GM23338 (cell line): ENCODE measurements at places on chromosomes 1 and 21. TPM values are rescaled to one million over a fixed set of nuclear protein-coding genes. Genes with fewer than 3 reads are reported as not detected.

GRCh38 chr21:17782051-17782450, 37.1 kb downstream of the C21orf91 start:
- H3K27ac ChIP-seq = 0 out of 2 replicates have a peak overlapping the region, but pooled peaks have one; percentile 1
- H3K27me3 ChIP-seq = no peaks in the 10 kb centered on the region
- peaks cover 8% of the 10 kb centered on the region; the same call in 1 of the 2 replicates for H3K36me3 ChIP-seq

- no peaks in the 10 kb centered on the region for H3K36me3 ChIP-seq
- peaks cover 9% of the 10 kb centered on the region; the same call in 1 of the 2 replicates for H3K4me1 ChIP-seq
- no peak overlapping the region for H3K4me3 ChIP-seq
- no peaks in the 10 kb centered on the region for H3K27me3 ChIP-seq
- peak; percentile 37 for DNase-seq
These were observed 17.5 kb downstream of the NKAIN1 start for GRCh38 chr1:31222176-31222575.

DNA sequence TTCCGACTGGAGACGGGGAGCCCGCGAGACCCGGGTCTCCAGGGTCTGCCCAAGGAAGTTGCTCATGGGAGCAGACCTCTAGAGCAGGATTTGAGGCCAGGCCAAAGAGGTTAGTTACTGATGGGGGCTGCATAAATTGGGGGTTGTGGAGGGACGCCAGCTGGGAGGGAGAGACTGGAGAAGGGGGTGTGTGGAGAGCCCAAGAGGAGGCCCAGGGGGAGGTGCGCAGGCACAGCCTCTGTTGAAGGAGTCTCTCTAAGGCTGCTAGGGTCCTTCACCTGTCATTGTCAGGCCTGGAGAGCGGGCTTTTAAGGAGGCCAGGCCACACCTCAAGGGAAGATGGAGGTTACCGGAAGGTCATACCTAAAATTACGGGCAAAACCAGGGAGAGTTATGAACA, 363 bp downstream of the PLA2G5 start:
- no peak for DNase-seq
- no peak overlapping the region for H3K27ac ChIP-seq
- no peaks in the 10 kb centered on the region for H3K4me1 ChIP-seq
- no peaks in the 10 kb centered on the region for H3K27me3 ChIP-seq
- H3K36me3 ChIP-seq = no peaks in the 10 kb centered on the region; the same call in 1 of the 2 replicates
- H3K4me3 ChIP-seq = no peak overlapping the region

DNA sequence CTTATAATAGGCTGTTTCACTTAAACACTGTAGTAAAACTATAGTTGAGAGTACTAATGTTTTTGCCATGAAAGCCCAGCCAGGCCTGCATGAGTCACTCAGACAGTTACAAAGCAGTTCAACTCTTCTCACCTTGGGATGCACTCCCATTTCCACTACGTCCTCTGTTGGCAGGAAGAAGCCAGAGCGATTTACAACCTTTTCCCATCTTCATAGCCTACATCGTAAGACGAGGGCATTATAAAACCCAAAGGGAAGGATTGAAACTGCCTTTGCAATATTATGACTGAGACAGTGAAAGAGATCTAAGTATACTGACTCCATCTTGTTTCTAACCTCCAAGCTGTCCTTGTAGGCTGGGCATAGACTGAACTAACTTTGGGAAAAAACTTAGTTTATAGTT, 71.8 kb upstream of the CSF1 start:
- H3K36me3 ChIP-seq = no peaks in the 10 kb centered on the region
- no peak for DNase-seq
- H3K27ac ChIP-seq = no peak overlapping the region
- no peak overlapping the region for H3K4me3 ChIP-seq
- peaks cover 11% of the 10 kb centered on the region for H3K4me1 ChIP-seq
- H3K27me3 ChIP-seq = no peaks in the 10 kb centered on the region

- H3K4me1 ChIP-seq = peaks cover 18% of the 10 kb centered on the region
- no peaks in the 10 kb centered on the region for H3K27me3 ChIP-seq
- H3K27ac ChIP-seq = peak overlapping the region; percentile 95
These were observed 1.7 kb upstream of the ZBTB7B start for GRCh38 chr1:155000726-155001424.

DNA sequence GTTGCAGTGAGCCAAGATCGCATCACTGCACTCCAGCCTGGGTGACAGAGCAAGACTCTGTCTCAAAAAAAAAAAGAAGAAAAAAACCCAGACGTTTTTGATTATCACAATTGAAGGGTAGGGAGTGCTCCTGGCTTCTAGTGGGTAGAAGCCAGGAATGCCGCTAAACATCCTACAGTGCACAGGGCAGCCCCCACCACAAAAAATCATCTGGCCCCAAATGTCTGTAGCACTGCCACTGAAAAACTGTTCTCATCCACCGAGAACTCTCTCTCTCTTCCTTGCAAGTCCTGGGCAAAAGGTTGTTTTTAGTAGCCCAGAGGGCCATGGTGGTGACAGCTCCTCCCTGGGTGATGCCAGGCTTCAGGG, 35.6 kb upstream of the GPR157 start:
- no peaks in the 10 kb centered on the region for H3K27me3 ChIP-seq
- peaks cover 24% of the 10 kb centered on the region for H3K4me1 ChIP-seq
- H3K27ac ChIP-seq = no peak overlapping the region; the same call in 1 of the 2 replicates
- no peak for DNase-seq
- H3K36me3 ChIP-seq = no peaks in the 10 kb centered on the region
- H3K4me3 ChIP-seq = no peak overlapping the region

MACO1 gene
- polyA plus RNA-seq = 10.3 and 10.6 TPM in 2 replicates

NFASC gene
- polyA plus RNA-seq = 3.0 and 3.9 TPM in 2 replicates

KCNA2 gene
- 0.11 and 0.17 TPM in 2 replicates for polyA plus RNA-seq

FCAMR gene
- polyA plus RNA-seq = not detected in 2 replicates
